Jurkat, Clone E6-1 (cell line): ENCODE measurements at places on chromosomes 1 and 21.
A peak's percentile ranks its signal among the peaks of the same experiment; 100 is the strongest.

- peak; percentile 58 for DNase-seq
Observed at GRCh38 chr21:46325073-46325912, 1.3 kb downstream of the PCNT start.

DNA sequence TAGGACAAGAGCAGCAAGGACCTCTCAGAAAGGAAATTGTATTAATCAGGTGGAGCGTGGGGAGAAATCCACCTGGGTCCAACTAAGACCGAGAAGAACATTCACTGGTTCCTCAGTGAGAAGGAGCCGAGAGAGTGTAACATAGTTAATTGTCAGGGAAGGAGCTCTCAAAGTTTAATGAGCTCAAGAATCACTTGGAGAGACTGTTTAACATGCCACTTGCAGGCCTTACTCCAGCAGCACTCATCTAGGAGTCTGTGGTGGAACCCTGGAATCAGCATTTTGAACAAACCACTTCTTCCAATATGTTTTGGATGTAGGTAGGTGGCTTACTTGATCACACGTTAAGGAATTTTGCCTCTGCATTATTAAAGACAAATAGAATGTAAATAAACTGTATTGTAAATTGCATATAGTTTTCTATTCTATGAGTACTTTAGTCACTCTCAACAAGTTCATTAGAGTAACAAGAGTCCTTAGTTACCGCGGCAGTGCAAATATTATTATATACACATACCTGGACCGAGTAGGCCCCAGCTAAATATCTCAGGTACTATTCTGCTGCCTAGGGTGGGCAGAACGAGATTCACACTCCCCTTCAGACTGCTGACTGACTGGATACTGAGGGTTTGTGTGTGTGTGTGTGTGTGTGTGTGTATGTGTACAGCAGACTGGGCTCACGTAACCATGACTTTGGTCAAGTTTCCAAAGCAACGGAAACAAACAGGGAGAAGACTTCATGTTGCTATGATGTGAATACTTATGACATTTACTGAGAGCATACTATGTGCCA is 203.2 kb upstream of the USP24 start:
- DNase-seq = no peak

DNA sequence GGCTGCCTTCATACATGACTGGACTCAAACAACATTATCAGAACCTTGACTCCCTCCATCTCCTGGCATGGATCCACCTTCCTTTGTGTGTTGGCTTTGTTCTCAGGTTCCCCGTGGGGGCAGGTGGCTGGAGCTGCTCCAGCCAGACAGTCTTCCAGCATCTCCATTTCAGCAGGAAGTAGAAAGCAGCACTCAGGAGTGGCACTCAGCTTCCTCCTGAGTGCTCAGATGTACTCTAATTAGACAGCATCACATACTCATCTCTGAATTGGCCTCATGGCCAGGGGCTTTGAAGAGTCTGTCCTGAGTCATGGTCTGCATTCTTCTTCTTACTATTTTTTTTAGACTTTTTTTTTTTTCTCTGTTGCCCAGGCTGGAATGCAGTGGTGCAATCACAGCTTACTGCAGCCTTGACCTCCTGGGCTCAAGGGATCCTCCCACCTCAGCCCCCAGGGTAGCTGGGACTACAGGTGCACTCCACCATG is 27.9 kb downstream of the OVAAL start:
- no peak for DNase-seq

- peak; percentile 21 for DNase-seq
Observed at GRCh38 chr21:20443558-20444155, 554.6 kb upstream of the NCAM2 start.

GRCh38 chr1:182725259-182726255 is 41.2 kb upstream of the RGS8 start:
- DNase-seq = no peak

DNA sequence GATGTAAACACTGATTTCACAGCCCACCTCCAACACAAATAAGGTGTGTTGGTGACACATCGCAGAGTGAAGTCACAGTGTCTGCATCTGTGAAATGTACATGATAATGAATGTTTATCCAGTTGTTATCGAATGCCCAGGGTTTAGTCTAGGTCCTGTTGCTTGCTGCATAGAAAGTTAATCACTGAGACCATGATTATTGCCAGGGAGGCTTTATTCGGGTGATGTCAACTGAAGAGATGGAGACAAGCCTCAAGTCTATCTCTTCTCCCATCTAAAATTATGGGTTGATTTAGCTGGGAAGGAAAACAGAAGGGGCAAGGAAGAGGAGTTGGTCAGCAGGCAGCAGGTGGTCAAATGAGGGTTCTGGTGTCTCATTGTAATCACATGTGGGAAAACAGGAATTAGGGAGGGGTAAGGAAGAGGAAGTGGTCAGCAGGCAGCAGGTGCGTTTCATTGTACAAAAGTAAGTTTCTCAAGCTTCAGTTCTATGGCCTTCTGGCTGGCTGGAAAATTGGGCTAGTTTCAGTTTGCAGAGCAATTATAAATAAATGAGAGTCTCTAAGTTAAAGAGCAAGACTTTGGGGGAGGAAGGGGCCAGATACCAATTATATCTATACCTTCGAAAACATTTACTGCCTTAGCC is 146.3 kb upstream of the DNAH14 start:
- DNase-seq = peak; percentile 32

DNA sequence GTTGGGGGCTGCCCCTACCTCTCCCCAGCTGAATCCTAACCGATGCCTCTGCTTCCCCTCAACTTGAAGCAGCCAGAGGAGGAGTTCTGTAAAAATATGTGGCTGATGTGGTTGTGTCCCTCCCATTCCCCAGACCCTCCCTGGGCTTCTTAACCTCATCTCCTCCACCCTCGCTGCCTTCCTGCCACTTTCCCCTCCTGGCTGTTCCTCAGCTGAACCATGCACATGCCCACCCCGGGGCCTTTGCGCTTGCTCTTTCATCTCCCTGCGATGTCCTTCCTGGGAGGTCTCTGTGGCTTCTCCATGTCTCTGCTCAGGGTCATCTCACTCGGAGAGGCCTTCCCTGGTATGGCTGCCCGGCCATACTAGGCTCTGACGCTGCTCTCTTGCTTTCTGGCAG is 8.9 kb downstream of the MIIP start:
- no peak for DNase-seq

DNA sequence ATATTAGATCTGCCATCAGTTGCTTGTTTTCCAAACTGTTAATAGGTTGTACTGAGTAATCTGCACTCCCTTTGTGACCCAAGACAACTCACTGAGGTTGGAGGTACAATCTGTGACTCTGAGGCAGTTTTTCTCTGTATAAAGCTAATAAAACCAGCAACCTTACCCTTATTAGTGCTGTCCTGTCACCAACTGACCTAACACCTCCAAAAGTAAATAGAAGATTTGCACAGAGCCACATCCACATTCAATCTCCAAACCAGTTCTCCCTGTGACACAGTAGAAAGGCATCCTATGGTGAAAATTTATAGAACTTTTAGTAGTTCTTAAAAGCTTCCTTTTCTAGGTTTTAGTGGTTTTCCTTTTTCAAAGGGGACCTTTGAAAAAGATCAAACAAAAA is 140.4 kb upstream of the ADGRL2 start:
- no peak for DNase-seq

DNA sequence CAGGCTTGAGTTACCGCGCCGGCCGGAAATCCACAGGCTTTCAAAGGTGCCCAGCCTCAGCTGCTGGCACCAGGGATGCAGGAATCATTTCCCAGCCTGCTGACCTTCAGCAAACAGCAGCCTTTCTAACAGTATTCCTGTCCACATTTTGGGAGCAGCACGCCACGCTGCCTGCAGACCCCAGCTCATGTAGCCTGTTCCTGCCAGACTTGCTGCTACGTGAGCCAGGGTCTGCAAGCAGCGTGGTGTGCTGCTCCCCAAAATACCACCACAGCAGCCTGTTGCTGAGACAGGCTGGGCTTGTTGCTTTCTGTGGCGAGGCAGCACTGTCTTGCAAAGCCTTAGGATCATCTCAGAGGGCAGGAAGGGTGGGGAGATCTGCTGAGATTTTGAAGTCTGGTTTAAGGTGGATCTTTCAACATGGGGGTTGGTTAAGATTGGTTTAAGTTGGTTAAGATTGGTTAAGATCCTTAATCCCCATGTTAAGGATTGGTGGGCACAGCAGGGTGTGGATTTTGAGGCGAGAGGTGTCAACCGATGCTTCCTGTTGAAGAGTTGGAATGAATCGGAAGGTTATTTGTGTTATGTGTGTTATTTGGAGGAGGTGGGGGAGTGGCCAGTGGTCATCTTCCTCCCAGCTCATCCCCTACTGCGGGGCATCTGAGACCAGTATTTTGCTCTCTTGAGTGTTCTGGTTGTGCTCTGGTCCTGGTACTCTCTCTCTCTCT is 12.9 kb downstream of the FAAH start:
- DNase-seq = no peak

- DNase-seq = no peak
Observed at GRCh38 chr1:55987491-55988249, 591.7 kb downstream of the PLPP3 start.

DNA sequence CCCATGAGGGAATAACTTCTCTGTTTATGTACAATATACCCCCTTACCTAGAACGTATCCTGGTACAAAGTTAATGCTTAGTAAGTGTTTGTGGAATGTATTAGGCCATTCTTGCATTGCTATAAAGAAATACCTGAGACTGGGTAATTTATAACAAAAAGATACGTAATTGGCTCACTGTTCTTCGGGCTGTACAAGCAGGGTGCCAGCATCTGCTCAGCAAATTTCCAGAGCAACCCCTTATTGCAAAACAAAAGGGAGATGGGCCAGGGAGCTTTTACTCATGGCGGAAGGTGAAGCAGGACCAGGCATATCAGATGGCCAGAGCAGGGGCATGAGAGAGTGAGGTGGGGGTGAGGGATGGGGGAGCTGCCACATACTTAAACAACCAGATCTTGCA is 123.4 kb upstream of the C8B start:
- DNase-seq = no peak

- no peak for DNase-seq
Observed at GRCh38 chr1:33122483-33123178, 41.7 kb downstream of the AZIN2 start.

DNA sequence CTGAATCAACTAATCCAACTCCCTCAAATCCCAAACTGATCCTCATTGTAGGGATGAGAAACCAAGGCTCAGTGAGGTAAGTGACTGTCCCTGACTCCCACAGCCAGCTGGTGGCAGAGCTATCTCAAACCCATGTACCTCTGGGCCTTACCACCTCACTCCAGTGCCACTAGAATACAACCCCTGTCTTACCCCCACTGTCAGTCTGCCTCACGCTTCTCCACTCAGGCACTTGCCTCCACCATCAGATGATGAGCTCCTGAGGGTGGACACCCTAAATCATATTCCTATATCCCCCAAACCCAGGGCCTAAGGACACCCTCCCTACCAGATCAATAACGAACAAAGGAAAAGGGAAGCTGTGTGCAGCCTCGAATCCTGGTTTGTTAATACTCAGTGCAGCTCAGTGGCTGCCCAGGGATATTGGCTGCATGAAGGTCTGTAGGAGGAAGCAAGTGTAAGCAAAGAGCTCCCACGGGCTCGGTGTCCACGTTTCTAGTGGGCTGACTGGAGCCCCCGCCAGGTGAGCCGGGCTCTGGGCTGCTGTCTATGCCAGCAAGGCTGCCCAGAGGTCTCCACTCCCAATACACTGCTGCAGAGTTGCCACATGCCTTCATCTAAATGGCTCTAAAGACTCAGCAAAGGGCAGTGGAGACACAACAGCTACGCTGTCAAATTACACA is 533.4 kb downstream of the MATN1 start:
- DNase-seq = no peak

- DNase-seq = no peak
Observed at GRCh38 chr1:20727746-20728316, 4.7 kb downstream of the SH2D5 start.

DNA sequence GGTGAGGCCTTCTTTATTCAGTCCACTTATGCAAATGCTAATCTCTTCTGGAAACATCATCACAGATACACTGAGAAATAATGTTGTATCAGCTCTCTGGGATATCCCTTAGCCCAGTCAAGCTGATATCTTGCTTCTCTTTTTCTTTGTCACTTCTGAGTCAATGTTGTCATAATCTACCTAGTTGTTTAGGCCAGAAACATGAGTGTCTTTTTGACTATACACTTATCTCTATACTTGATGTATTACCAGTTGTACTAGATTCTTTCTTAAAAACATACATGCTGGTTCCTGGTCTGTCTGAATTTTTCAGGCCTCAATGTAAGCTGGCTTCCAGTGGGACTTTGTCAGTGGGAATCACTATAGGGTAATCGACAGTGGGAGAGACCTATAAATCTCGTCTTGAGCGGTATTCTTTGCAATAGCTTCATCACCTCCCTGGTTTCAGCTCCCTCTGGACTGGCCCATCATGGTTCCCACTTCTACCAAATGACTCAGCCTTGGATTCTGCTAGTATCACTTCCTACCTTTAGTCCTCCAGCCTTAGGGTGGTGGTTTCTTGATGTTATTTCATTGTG is 135.2 kb upstream of the CYYR1 start:
- DNase-seq = no peak

- DNase-seq = no peak
Observed at GRCh38 chr1:29633771-29634170, 397.4 kb downstream of the PTPRU start.

DNA sequence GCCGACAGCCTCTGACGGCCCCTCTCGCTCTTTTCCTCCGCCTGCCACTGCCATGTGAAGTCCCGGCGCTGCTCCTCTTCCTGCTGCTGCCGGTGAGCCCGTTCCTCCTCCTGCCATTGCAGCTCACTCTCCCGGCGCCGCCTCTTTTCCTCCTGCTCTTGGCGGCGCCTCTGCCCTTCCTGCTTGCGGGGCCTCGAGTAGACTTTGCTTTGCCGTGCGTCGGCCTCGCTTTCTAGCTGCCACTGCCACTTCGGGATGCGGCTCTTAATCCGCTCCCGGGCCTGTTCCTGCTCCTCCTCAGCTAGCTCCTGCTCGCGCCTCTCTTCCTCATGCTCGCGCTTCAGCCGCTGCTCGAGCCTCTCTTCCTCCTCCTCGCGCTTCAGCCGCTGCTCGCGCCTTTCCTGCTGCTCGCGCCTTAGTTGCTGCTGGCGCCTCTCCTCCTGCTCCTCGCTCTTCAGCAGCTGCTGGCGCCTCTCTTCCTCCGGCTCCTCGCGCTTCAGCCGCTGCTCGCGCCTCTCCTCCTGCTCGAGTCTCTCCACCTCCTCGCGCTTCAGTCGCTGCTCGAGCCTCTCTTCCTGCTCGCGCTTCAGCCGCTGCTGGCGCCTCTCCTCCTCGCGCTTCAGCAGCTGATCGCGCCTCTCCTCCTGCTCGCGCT is 4.3 kb downstream of the TCHH start:
- no peak for DNase-seq

DNA sequence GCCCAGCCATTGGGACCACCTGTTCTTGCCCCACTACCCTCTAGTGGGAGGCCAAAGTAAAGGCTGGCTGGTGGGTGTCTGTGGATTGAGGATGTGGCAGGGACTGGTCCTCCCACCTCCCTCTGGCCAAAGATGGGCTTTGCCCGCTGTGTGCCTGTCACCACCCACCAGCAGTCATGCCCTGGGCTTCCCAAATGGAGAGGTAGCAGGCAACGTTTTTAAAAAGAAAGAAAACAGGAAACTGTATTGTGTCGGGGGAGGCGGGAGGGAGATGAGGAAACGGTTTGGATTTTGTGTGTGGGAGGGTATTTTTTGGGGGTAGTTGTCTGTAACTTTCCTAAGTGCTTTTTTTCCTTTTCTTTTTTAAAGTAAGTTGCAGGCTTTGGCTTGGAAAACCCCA is 30.1 kb downstream of the SZRD1 start:
- DNase-seq = no peak

- peak; percentile 46 for DNase-seq
Observed at GRCh38 chr21:39441502-39442475, 3.8 kb downstream of the LCA5L start.
